ENCODE measurements at places on chromosomes 12 and 14. TPM values are rescaled to one million over a fixed set of nuclear protein-coding genes. Genes with fewer than 3 reads are reported as not detected.

DNA sequence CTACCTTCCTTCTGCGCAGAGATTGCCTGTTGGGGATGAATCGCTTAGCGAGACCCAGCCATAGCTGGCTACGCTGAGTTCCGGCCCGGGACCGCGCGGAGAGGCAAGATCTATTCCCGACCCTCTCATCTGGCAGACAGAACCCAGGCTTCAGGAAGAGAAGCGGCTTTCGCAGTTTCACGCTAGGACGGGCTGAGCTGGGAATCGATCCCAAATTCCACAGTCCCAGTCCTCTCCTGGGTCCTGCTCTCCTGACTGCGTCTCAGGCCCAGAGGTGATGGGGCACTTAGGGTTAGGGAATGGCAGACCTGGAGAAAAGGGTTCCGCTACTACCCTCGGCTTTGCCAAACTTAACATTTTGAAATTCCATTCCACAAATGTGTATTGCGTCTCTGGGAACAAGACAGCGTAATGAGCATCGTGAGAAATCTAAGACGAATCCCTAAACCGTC is 2.8 kb downstream of the PTPN21 start:
- H3K27me3 ChIP-seq: peaks cover 53% of the 10 kb centered on the region
- no peak overlapping the region for H3K27ac ChIP-seq
- H3K36me3 ChIP-seq: no peaks in the 10 kb centered on the region
- DNase-seq: no peak
- peak overlapping the region; percentile 60 for H3K4me3 ChIP-seq

DNA sequence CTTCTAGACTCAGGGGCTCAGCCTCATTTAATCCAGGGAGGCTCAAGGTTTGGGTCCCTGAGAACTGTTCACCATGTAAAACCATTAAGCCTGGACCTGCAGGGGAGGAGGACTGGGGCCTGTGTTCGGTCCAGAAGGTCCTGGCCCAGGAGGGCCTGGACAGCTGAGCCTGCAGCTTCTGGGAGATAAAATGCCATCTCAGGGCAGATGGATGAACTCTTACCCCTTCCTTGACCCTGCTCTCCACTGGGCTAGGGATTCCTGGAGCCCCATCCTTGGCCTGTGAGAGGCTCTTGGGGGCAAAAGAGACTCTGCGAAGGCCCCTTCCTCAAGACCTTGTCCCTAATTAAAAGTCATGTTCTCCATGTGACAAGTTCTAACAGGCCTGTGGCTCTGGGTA is 51.2 kb downstream of the PRMT8 start:
- H3K27ac ChIP-seq: no peak overlapping the region
- DNase-seq: no peak
- H3K4me1 ChIP-seq: no peaks in the 10 kb centered on the region
- H3K27me3 ChIP-seq: peaks cover 27% of the 10 kb centered on the region
- no peak overlapping the region for H3K4me3 ChIP-seq

- H3K4me3 ChIP-seq: peak within 1 kb of the TSS; percentile 91
- peaks cover 50% of the 10 kb centered on the region for H3K4me1 ChIP-seq
- H3K27ac ChIP-seq: peak within 1 kb of the TSS; percentile 99
- DNase-seq: peak; percentile 91
Measured at GRCh38 chr14:64504310-64504896, at the start of gene ZBTB1. ZBTB1 (plus strand) TSS chr14:64504770; CDS start chr14:64521505, 16,735 bp downstream.

DNA sequence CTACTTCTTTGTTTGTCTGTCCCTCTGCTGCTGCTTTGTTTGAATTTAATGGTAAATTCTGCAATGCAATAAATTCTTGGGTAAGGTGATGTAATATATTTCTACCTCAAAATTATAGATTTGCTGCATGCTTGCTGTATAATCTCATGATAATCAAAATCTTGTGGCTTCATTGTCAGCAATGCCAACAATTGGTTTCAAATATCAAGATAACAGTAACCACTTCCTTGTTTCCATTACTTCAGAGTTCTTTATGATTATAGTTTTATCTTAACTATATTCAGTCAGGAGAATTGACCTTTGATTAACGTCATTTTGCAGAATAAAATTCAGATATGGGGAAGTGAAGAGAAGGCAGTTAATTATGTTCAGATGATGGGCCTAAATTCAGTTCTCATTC is 30.2 kb upstream of the RNU6-8 start:
- DNase-seq: no peak
- no peak overlapping the region for H3K4me3 ChIP-seq
- peaks cover 4% of the 10 kb centered on the region for H3K4me1 ChIP-seq

DNA sequence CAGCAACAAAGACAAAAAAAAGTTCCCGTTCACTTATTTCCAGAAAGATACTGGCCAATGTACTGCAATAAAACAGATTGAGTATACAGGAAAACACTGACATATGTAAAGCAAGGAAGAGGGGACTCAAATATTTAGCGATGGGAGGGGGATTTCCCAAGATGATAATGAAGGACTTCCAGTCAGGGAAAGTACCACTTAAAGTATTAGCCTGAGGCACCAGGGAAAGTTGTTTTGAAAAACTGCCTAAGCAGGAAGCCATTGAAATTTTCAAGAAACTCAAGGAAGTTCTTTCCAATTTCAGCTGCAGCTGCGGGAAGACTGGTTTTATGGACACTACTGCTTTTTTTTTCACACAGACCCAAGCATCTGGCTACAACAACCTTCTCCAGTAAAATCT is 1007.4 kb upstream of the NOVA1 start:
- H3K36me3 ChIP-seq: no peaks in the 10 kb centered on the region
- no peaks in the 10 kb centered on the region for H3K4me1 ChIP-seq
- no peaks in the 10 kb centered on the region for H3K27me3 ChIP-seq
- DNase-seq: no peak

DNA sequence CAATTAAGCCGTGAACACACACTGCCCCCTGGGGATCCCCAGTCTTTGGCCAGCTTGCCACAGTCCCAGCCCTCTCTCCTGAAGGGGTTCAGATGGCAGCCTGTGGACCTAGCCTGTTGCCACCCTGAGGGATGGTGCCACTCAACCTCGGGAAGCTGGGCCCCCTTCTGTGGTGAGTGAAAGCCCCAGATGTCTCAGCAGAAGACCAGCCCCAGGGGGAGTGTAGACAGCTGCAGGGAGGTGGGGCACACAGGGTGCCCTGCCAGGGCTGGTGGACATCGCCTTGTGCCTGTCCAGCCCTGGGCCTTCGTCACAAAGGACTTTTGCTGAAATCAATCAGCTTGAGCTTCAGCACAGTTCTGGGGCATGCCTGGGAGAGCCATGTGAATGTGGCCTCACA is 32.4 kb downstream of the C14orf132 start:
- H3K27ac ChIP-seq: no peak overlapping the region
- no peak overlapping the region for H3K4me3 ChIP-seq
- peaks cover 17% of the 10 kb centered on the region for H3K27me3 ChIP-seq
- DNase-seq: no peak

The KRT85 gene
- total RNA-seq: not detected

The NR2C1 gene
- 40.9 TPM for total RNA-seq

The SRGAP1 gene
- total RNA-seq: 0.14 TPM

Data from activated CD8-positive, alpha-beta memory T cell treated with anti-CD3 and anti-CD28 coated beads, Interleukin-2, amount 10 ng/mL, durations not matched to agents 7 days and 5 days (primary cell).